ENCODE measurements at places on chromosomes 13 and 19.

GRCh38 chr19:4976401-4977298, 7.7 kb downstream of the KDM4B start:
- DNase-seq = no peak

- DNase-seq = no peak
These were observed 114.6 kb downstream of the KDM4B start for GRCh38 chr19:5083547-5083965.

DNA sequence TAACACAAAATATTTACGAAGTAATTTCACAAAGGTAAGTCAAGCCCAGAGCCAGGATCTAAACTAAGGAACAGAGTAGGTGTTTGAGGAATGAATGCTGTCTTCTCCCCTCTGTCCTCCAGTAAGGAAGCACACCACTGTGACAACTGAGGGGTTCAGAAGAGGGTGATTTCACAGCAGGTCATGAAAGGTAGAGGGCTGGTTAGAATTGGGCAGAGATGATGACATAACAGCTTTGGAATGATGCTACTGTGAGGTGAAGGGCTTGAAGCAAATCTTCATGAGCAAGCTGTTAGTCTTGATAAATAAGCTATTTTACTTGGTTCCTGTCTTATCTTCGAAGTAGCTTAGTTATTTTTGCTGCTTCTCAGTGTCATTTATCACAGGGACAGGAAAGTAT, 498.6 kb downstream of the FGF9 start:
- no peak for DNase-seq

- peak; percentile 24 for DNase-seq
These were observed 39.1 kb downstream of the PCDH8 start for GRCh38 chr13:52809310-52809769.

DNA sequence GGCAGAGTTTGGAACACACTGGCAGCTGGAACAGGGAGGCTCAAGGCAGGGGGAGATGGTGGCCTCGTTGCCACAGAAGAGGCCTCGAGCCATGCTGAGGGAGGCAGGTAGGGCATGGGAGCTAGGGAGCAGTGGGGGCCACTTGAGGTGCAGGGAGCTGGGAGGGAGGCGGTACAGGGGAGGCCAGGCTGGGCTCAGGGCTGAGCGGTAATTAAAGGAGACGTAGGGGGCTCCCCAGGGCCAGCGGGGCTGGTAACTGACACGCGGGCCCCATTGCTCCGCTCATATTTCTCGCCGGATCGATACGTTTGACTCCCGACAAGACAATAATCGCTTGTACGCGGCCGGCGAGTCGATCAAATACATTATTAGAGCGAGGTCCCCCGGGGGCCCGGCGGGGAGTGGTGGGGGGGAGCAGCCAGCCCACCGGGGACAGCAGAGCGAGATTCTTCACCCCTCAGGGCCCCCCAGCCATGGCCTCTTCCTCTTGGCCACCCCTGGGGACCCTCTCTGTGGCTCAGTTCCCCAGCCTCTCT, 2.4 kb upstream of the POU2F2 start:
- no peak for DNase-seq

DNA sequence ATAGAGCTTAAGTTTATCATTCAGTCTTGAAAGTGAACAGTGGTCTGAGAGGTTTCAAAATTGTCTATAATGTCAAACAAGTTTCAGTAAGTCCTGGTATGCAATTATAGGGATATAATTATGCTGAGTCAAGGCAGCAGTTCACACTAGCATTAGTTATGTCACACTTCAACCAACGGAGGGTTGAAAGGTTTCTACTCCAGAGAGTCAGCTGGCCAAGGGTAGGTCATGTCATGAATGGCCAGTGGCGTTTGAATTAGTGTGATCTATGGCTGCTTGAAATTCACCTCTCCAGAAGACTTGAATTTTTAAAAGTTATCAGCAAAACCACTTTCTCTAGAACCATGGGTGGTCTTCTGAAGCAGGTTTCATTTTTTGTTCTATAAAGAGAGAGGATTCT, 108.6 kb downstream of the TNFRSF19 start:
- no peak for DNase-seq

DNA sequence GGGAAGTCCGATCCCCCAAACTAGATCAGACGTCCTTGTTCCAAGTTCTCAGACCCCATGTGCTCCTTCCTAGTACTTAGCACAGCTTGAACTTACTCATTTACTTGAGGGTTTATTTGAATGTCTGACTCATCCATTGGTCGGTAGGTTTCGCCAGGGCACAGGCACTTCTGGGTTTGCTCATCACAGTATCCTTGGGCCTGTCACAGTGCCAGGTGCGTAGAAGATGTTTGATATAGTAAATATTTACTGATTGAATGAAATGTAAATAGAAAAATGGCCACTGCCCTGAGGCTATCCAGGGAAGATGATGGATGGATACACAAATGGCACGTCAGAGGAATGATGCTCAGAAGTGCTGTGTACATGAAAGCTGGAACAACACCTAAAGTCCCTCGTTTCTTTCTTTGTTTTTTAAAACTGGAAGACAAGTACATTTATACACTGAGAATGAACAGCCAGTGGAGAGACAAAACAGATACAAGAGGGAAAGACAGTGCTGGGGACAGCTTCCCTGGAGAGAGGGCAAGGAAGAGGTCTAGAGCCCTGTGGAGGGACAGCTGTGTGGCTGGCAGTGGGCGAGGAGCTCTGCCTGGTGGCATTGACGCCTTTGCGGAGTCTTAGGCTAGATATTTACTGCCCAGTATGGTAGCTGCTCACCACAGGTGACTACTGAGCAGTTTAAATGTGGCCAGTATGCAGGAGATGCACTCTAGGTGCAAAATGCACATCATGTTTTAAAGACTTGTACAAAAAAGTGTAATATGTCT, 31.2 kb upstream of the KL start:
- DNase-seq = no peak

DNA sequence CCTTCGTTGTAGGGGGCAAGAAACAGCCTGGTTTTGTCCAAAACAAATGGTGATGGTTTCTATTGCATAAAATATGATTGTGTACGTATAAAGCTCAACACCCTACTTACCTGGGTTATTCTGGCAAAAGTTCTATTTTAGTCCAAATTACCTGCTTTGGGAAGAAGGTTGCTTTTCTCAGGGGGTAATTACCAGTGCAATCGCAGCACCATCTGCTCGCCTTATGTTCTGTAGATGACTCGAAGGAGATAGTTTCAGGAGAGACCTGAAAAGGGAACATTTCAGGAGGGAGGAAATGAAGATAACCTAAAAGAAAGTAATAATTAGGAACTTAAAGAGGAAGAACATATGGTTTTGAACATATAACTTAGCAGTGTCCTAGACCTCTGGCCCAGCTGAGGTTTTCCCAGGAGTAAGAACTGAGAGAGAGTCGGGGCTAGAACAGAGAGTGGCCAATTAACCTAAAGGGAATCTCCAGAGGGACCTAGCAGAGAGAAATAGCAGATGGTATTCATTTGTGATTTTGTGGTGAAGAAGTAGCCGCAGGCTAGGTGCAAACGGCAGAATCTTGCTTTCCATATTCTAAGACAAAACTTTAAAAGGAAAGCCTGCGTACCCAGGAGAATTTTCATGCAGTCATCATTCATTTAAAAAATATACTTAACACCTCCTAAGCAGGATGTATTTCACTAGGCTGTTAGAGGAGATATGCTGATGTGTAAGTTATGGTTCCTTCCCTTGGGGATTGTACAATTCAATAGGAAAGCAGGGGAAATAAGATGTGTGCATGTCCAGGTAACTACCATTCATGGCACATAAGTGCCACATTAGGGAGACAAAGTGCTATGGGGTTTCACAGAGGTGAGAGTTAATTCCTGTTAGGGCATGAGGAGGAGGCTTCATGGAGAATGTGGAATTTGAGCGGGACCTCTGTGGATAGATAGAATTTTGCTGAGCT, 113.0 kb upstream of the SLC10A2 start:
- DNase-seq = no peak

DNA sequence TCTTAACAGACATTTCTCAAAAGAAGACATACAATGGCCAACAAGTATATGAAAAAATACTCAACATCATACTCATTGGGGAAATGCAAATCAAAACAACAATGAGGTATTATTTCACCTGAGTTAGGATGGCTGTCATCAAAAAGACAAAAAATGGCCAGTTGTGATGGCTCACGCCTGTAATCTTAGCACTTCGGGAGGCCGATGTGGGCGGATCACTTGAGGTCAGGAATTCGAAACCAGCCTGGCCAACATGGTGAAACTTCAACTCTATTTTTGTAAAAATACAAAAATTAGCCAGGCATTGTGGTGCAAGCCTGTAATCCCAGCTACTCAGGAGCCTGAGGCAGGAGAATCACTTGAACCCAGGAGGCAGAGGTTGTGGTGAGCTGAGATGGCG, 22.0 kb downstream of the CEACAM16 start:
- DNase-seq = no peak

DNA sequence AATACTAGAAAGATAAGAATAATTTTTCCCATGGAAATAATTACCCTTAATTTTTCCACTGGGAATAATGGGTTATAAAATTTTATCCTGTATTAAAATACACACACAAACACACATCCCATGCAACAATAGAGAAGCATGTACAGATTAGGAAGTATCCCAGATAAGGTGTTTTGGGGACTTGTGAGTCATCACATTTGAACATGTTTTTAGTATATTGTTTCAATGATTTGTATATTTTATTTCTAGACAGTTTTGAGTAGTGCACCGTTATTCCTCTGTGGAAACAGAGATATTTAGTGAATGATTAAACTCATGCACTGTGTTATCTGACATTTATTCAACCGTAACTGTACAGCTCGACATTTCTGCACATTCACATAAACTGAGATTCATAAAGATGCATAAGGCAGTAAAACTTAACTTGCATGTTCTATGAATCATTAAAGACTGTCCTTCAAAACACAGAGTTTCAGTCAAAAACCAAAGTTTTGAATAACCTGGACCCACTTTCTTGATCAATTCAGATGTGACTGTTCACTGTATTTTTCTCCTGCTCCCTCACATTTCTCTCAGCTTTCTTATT, 30.1 kb downstream of the KLF12 start:
- DNase-seq = no peak

DNA sequence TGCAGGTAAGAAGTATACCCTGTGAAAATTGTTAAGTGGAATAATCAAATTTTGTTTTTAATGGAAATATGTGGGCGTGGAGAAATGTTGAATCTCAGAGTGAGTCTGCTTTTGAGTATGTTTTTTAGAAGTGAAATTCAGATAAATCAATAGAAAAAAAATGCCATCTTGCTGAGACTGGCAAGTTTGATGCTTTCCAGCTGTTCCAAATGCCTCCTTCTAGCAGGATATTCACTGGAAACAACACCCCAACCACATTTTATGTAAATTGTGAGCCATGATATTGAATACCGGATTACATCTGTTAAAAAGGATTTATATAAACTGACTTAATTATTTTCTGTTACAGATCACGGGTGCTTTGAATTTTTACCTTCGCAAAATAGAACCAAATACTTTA, 115.4 kb downstream of the ITGBL1 start:
- DNase-seq = no peak

DNA sequence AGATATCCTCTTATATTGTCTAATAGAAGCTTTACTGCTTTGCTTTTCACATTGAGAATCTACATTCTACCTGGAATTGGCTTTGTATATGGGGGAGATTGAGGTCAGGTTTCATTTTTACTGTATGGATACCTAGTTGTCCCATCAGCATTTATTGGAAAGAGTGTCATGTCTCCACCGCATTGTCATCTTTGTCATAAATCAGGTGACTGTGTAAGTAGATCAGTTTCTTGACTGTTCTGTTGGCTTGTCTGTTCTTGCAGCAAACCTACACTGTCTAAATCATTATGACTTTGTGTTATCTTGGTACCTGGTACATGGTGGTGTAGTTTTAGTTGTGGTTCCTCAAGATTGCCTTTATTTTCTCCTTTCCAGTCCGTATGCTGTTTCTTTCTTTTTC, 5.8 kb downstream of the URI1 start:
- no peak for DNase-seq

DNA sequence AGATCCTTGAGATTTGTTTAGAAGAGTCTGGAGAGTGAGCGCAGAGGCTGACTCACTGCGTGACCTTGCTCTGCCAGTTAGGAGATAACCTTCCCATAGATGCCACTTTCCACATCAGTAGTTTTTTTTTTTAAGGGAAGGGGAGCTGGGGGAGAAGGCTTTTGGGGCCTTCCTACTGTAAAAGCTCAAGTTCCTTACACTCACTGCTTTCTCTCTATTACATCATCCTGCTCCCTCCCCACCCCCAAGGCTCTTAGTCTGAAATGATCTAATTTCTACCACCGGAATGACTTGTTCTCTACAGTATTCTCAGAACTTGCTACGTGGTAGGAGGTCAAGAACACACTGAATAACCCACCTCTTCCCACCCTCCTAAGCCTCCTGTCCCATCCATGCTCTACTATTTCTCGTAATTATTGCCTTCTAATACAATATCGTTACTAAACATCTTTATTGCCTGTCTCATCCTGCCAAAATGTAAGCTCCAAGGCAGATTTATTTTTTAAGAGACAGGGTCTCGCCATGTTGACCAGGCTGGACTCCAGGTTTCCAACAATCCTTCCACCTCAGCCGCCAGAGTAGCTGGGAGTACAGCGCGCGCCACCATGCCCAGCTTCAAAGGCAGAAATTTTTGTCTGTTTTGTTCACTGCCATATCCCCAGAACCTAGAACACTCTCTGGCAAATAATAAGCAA, 1.2 kb downstream of the LONP1 start:
- DNase-seq = no peak

GRCh38 chr13:110756219-110756631, 42.7 kb downstream of the ING1 start:
- no peak for DNase-seq

DNA sequence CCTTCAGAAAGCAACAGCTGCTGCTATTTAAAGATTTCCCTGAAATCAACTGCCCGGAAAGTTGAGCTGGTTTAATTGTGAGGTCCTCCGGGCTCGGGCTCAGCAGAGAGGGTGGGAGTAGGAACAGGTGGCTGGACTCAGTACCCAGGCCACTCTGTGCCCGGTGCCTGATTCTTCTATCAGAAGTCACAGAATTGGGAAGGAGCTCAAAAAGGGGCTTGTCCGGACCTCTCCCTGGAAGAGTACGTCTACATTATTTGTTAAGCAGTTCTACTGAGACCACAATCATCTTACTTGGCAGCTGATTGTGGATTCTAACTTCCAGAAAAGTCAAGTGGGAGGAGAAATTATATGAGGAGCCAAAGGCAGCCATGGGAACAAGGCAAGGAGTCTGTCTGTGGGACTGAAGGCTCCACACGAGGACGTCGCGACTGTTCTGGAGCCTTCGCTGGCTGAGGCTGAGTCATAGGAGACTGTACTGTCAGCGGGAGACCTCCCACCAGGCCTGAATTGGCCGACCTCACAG, 91.7 kb upstream of the ANKRD10 start:
- DNase-seq = no peak

- no peak for DNase-seq
These were observed 41.2 kb downstream of the SHISA2 start for GRCh38 chr13:26010487-26011207.

DNA sequence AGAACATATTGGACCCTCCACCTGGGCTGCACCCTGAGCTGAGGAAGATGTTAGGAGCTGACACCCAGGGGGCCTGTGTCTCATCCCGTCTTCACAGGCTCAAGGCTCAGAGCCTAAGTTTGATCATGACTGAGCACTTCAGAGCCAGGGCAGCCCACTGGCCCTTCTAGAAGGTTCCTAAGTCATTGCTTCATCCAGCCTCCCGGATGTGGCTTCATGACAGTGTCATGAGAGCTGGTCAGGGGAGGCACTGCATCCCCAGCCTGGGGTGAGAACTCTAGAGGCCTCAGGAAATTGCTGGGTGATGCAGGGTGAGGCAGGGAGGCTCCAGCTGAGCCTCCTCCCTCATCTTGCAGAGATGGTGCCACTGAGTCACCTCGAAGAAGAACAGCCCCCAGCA, 24.9 kb upstream of the PIK3R2 start:
- no peak for DNase-seq

Data from stimulated activated CD8-positive, alpha-beta memory T cell treated with anti-CD3 and anti-CD28 coated beads, Interleukin-7, amount 100 ng/mL, for 48 hours (primary cell).